Endodermal cell (in vitro differentiated cells): ENCODE measurements at places on chromosomes 12 and 14.

DNA sequence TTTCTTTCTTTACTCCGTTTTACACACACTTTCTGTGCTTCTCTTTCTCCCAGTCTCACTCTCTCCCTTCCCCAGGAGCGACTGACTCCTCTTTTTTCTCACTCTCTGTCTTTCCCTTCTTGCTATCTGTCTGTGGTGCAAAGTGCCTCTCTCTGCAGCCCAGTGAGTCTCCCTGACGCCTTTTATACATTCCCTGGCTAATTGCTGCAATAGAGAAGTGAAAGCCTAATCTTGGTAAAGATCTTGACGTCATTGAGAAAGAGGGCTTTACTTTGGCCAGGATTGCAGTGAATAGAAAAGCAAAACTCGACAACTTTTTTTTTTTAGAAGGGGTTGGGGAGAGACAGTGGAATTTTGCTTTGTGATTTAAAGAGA lies 706 bp upstream of the DIO2 start:
- peak; percentile 53 for DNase-seq

- no peak for DNase-seq
Observed at GRCh38 chr12:78208092-78208491, 377.4 kb downstream of the NAV3 start.

DNA sequence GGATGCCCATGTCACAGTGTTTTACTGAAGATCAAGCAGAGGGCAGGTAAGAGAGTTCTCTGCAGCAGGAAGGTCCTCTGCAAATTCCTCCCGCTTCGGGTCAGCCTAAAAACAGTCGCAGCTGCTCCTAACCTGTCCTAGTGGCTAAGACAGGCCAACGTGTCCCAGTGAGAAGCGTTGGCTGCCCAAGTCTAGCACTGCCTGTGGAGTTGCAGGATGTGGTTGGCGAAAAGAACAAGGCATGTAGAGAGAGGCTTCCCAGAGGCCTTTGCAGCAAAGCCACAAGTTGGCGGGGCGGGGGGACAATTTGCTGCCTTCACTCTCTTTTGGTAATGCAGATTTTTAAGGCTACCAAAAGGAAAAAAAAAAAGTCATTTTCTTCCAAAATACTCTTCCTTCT lies 340.1 kb downstream of the BCL11B start:
- DNase-seq = no peak

DNA sequence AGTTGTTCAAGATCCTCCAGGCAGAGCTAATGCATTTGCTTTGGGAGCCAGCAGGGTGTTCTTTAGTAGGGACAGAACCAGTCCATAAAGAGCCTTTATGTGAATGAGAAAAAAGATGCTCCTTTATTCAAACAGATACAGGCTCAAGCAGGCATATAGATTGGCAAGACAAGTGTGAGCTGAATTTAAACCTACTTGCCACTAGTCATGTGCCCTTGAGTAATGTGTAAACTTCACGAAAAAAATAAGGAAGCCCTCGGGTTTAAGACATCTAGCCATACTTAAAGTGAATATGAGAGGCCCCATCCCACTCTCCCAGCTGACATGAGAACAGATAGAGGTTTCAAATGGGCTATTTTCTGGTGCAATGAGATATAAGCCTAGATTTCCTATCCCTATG lies 43.1 kb upstream of the STRAP start:
- no peak for DNase-seq

DNA sequence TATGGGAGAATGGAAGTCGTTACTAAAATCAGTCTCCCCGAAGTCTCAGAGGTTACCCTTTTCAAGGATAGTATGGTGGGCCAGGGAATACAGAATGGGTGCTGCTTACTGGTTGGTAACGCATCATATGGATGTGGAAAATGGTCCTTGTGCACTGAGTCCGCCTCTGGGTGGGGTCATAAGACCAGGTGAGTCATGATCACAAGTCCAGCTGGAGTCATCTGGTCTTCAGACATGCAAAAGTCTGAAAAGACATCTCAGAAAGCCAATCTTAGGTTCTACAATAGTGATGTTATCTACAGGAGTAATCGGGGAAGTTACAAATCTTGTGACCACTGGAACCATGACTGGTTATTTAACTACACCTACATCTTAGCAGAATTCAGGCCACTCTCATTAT lies 71.9 kb upstream of the TCL1B start:
- no peak for DNase-seq

- DNase-seq = no peak
Observed at GRCh38 chr12:91704446-91704845, 441.2 kb downstream of the BTG1 start.

DNA sequence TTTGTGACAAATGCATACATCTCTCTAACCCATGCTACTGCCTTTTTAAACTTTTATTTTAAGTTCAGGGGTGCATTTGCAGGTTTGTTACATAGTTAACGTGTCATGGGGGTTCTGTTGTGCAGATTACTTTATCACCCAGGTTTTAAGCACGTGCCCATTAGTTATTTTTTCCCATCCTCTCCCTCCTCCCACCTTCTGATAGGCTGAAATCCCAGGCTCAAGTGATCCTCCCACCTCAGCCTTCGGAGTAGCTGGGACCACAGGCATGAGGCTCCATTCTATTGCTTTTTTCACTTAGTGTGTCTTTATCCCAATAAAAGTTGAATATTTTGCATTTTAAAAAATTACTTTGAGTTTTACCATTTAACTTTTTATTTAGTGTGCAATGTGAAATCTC lies 68.9 kb downstream of the BAZ1A start:
- DNase-seq = no peak

- no peak for DNase-seq
Observed at GRCh38 chr12:6241495-6241894, 41.3 kb downstream of the CD9 start.

DNA sequence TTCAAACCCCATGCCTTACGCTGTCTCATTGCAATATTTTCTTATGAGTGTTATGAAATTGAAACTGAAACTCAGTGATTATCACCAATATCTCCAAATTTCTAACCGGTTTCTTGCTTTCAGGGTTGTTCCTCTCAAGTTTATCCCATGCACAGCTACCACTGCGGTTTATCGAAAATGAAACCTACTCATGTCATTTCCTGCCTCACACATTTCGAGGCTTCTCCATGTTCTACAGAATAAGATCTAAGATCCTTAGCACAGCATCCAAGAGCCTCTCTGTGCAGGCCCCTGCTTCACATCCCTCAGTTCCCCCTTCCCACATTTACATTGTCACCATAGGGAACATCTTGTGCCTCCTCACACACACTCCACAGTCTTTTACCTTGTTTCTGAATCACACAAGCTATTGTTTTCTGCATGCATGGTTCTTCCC lies 45.5 kb upstream of the FAR2 start:
- DNase-seq = no peak

DNA sequence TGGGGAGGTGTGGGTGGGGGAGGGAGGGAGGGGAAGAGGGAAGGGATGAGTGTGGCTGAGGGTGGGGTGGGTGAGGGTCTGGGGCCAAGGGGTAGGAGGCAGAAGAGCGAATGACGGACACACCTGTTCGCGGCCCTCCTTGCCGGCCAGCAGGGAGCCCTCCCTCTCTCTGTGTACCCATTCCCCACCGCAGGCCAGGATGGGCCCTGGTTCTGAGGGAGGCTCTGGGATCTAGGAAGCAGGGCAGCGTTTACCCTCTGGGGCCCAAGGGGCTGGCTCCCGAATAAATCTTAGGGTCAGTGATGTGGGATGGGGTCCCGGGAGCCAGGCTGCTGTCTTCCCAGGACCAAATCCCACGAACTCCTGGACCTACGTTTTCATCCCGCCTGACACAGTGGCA lies 46.0 kb upstream of the ESRRB start:
- DNase-seq = peak; percentile 66

DNA sequence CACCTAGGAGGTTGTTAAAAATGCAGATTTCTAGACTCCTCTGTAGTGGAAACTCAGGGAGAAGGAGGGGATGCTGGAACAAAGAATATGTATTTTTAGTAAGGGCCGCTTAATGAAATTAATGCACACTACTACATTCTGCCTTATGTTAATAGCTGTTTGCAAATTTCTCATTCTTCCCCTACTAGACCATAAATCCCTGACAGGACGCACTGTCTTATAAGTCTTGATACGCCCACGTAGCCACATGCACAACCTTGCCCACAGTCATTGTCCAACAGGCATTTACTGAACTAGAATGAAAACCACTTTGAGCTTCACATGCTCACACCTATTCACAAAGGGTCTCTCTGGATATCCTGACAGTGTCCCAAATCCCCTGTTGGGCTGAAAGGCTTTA lies 10.5 kb downstream of the KRT2 start:
- DNase-seq = no peak

DNA sequence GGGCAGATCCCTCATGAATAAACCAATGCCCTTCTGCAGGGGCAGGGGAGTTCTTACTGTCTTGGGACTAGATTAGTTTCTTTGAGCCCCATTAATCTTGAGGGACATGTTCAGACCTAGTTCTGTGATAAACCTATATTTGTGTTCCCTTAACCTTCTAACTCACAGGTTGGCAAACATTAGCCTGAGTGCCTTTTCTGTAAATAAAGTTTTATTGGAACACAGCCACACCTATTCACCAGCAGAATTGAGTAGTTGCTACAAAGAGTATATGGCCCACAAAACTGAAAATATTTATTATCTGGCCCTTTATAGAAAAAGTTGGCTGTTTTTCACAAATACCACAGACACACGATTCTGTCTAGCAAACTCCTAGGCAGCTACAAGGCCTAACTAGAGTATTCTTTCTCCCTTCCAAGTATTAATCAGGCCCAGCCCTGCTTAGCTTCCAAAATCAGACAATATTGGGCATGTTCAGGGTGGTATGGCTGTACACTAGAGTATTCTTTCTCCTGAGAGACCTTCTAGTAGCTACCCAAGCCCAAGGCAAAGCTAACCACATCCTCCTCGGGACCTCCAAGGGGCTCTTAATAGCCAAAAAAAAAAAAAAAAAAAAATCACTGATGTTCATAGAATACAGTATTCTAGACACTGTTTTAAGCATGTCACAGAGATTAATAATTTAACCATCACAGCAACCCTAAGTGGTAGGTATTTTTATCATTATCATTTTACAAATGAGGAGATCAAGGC lies 199.3 kb upstream of the PWP1 start:
- DNase-seq = no peak

GRCh38 chr14:30520536-30520935 lies 38.4 kb upstream of the G2E3 start:
- no peak for DNase-seq

DNA sequence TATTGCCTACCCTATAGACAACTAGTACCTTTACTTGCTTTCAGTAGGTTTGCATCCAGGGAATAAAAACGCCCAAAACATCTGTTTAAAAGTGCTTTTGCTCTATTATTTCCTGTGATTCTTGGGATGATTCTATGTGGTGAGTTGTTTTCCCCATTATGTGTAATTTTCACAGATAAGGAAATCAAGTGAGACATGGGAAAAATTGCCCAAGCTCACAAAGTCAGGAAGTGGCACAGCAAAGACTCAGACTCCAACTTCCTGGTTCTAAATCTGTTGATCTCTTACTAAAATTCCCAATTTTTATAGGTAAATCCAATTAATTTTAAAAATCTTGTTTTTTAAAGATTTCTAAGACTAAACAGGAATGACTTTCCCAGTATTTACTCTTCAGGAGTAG lies 39.0 kb downstream of the NID2 start:
- DNase-seq = no peak

GRCh38 chr12:94080341-94081009 lies 67.9 kb upstream of the PLXNC1 start:
- no peak for DNase-seq

DNA sequence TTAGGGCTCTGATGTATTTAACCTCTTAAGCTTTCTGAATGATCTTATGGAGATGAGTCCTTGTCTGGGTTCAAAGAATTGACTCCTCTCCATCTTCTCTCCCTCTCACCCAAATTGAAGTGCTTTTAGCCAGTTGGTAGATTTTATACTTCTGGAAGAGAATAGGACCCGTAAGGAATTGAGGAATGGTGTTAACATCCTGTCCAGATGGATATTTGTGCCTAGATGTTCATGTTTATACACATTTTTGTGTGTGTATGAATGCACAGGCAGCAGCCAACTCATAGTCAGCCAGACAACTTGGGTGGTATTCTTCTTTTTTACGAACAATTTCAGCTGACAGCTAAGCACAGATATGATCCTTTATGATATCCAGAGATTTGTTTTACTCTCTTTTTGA lies 449.6 kb upstream of the RGS6 start:
- no peak for DNase-seq

DNA sequence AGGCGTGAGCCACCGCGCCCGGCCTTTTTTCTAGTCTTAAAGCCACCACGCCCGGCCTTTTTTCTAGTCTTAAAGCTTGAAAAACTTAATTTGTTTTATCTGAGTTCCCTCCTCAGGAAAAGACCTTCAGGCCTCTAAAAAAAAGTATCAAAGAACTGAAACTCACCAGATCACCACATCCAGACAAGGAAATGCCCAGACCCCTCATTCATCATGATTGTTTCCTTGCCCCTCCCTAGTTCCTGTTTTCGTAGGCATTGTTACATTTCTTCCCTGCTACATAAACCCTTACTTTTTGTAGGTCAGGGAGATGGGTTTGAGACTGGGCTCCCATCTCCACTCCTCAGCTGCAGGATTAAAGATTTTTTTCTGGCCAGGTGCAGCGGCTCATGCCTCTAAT lies 21.1 kb upstream of the VWF start:
- DNase-seq = no peak

GRCh38 chr12:115799610-115800009 lies 477.9 kb downstream of the MED13L start:
- DNase-seq = no peak

GRCh38 chr12:121232163-121232562 lies 22.2 kb downstream of the P2RX4 start:
- DNase-seq = no peak
